Cardiac muscle cell (in vitro differentiated cells and primary cell): ENCODE measurements at places on chromosomes 2 and 18. TPM values are rescaled to one million over a fixed set of nuclear protein-coding genes. Genes with fewer than 3 reads are reported as not detected.
A peak's percentile ranks its signal among the peaks of the same experiment; 100 is the strongest.

DNA sequence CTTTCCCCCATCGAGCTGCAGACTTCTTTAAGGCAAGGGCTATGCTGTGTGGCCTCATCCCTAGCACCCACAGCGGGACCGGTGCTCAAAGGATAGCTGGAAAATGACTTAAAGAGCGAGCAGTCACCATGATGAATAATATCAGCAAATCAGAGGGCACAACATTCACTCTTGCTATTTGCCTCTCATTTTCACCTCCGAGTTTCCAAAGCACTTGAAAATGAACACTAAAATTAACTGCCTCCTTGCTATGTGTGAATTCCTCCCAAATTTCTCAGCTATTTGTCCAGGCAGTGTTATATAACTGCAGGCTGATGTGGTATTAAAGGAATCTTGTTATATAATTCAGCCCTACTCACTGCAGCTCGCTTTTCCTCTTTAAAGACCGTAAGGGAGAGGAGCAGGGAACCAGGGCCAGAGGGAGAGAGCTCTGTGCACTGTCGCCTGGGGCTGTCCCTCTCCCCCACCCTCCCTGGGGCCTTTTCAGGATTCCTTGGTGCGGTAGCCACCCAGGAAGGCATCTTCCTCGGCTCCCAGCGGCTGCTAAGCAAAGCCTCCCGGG is 1.4 kb downstream of the CYS1 start:
- peak; percentile 16 for DNase-seq

- no peak for DNase-seq
Observed at GRCh38 chr2:279366-279765, 8.5 kb downstream of the ALKAL2 start.

- peak; percentile 92 for DNase-seq
Observed at GRCh38 chr2:54669677-54670484, 53.6 kb upstream of the EML6 start.

Gene CDH20
- not detected in 2 replicates for total RNA-seq

Gene ATP6V1B1
- total RNA-seq = 0.81 and 3.0 TPM in 2 replicates

DNA sequence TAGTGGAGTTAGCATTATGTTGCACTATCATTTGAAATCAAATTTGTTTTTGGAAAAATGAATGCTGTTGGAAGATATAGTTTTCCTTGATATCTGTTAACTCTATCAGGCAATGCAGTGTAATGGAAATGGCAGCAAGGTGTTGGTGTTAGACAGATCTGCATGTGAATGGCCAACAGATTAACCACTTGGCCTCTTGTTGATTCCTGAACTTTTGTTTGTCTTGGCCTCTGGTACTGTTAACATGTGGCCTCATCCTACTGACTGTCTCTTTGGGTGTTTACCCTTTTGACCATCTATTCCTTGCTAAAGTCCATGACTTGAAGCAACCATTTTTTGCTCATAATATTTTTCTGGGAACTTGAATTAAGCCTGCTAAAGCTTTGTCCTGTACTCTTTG is 110.2 kb upstream of the CDH2 start:
- no peak for DNase-seq

DNA sequence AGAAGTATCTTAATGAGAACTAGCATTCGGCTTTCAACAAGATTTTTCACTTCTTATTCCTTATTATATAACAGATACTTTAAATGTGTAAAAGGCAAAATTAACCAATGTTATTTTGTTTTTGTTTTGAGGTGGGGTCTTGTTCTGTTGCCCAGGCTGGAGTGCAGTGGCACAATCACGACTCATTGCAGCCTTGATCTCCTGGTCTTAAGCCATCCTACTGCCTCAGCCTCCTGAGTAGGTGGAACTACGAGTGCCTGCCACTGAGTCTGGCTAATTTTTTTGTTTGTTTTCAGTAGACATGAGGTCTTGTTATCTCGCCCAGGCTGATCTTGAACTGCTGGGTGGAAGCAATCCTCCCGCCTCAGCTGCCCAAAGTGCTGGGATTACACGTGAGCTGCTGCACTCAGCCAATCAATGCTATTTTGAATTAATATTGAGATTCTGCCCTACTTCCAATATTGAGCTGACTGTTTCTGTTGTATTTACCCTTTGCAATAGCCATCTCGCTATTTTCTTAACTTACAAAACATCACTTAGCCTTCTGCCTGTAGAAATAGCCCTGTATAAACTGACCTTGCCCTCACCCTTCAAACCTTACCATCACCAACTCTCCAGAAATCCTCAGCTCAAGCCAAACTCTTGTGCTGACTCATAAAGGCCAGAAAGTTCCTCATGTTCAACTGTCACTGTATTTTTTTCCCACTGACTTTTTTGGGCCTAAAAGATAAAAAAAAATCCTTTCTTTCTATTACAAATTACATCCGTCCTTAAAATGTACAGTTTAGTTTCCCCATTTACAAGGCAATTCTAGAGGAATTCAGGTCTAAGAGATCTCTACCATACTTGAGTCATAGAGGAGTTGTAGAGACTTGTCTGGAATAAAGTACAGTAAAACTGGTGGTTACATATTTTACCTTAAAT is 94.3 kb downstream of the OLA1 start:
- DNase-seq = peak; percentile 75

GRCh38 chr2:158716921-158717320 is 78.2 kb upstream of the DAPL1 start:
- no peak for DNase-seq

- no peak for DNase-seq
Observed at GRCh38 chr18:31840499-31840898, 79.8 kb upstream of the SLC25A52 start.

GRCh38 chr2:98385050-98385699 is 38.9 kb downstream of the CNGA3 start:
- DNase-seq = peak; percentile 86

GRCh38 chr18:55064760-55065159 is 105.5 kb upstream of the CCDC68 start:
- DNase-seq = no peak

DNA sequence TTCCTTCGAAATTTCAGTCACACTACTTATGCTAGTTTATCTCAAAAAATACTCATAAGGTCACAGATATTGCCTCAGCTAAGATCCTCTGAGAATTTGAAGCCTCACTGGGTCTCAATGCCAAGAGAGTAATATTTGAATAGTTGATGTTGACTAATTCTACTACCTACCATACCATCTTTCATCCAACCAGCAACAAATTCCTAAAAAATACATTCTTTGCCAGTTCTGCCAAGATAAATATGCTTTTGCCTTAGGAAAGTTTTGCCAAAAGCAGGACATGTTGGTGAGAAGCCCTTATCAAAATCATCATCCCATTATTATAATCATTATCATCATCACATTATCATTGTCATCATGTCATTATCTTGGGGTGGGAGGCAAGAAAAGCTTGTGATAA is 544.6 kb upstream of the ZEB2 start:
- DNase-seq = no peak

GRCh38 chr2:234291765-234292204 is 205.1 kb downstream of the ARL4C start:
- DNase-seq = no peak

- DNase-seq = no peak
Observed at GRCh38 chr2:43636621-43637020, 439 bp upstream of the PLEKHH2 start.

DNA sequence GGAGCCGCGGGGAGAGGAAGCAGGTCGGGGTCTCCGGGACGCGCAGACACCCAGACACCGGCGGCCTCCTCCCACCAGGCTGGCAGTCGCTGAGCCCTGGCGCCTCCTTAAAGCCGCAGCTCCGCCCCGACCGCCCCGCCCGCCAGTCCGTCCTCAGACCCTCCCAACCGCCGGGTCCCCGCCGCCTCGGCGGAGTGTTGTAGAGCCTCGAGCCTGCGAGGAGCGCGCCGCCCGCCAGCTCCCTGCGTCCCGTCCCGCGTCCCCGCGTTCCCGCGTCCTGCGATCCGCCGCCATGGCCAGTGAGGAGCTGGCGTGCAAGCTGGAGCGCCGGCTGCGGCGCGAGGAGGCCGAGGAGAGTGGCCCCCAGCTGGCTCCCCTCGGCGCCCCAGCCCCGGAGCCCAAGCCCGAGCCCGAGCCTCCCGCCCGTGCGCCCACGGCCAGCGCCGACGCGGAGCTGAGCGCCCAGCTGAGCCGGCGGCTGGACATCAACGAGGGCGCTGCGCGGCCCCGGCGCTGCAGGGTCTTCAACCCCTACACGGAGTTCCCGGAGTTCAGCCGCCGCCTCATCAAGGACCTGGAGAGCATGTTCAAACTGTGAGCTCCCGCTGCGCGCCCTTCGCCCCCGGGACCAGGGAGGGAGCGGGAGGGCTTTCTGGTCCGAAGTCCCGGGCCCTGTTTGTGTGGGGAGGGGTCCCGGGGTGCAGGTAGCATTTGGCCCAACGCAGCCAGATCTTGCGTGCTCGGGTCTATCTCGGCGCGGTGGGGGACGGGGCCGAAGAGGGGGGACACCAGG is at the start of gene EFHD1:
Gene EFHD1, plus strand, starts transcription at position 192 of the 793 bp plus-strand sequence. Its CDS starts 101 bp downstream, at position 293.
- DNase-seq = peak; percentile 64

DNA sequence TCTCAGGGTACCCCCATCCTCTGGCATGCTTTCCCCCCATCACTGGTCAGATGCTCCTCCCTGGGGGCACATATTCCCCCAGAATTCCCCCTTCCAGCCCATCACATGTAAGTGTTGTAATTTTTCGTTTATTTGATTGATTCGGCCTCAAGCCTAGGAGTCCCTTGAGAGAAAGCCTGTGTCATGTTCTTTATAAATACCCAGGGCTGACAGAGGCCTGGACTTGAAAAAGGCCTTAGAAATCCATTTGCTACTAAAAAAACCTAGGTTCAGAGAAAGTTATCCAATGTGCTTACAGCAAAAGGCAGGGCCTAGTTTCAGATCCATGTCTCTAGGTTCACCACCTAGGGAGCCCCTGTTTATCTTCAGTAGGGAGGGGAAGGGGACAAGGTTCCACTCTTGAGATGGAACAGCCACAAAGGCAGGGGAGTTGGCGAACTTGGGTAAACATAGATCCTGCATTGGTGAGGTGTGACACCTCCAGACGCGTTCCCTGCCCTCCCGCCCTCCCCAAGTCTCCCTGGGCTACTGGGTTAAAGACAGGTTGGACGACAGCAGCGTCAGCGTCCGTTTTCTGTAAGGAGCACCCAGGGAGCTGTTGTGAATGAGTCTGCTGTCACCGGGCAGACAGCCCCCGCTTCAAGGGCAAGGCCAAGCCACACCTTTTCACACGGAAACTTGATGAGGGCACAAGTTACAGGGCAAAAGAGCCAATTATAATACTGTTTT is 147.8 kb downstream of the EN1 start:
- no peak for DNase-seq

DNA sequence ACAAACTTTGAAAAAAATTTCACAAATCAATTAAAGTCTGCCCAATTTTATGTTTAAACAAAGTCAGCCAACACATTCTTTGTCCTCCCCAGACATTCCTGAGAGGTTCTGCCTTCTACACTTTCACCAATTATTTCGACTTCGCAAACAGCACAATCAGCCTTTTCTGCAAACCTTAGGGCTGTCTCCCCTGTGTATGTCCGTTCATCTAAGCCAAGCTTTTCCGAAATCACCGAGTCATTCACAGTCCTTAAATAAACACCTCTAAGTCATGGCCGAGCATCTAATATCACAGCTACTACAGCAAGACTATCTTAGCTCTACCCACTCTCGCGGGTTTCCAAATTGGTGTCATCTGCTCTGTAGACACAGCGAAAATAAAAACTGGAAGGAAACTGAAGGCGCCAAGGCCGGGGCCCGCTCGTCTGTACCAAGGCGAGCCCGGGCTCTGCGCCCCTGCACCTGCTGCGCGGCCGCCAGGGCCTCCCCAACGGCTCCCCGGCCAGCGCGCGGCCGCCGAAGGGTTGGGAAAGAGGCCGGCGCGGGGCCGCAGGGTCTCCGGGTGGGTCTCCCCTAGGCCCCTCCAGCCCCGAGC is 730 bp downstream of the ODC1 start:
- DNase-seq = peak; percentile 43

- no peak for DNase-seq
Observed at GRCh38 chr2:182784058-182784706, 68.1 kb downstream of the DNAJC10 start.

Gene IL18RAP
- 0.09 TPM in 1 of 2 replicates, not detected in the other for total RNA-seq

GRCh38 chr2:208489687-208490086 is 83.1 kb downstream of the PTH2R start:
- DNase-seq = no peak

GRCh38 chr2:94997981-94998930 is 27.3 kb upstream of the MAL start:
- no peak for DNase-seq

DNA sequence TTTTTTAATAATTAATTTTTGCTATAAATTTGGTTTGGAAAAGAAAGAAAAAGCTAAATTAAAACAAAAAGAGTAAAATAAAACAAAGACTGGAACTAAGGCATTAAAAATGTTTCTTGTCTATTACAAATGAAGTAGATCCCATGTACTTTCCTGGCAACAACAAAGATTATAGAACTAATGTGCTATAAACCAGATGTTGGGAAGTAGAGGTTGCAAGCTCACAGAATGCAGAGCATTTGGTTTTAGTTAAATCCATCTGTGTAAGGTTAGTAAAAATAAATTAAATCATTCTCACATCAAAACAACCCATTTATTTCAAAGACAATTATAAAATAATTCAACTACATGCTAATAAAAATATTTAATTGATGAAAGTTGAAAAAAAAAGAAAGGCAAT is 157.2 kb upstream of the ZC3H15 start:
- no peak for DNase-seq

Gene SKOR2
- total RNA-seq = not detected in 2 replicates

Gene RESP18
- total RNA-seq = not detected in 2 replicates

DNA sequence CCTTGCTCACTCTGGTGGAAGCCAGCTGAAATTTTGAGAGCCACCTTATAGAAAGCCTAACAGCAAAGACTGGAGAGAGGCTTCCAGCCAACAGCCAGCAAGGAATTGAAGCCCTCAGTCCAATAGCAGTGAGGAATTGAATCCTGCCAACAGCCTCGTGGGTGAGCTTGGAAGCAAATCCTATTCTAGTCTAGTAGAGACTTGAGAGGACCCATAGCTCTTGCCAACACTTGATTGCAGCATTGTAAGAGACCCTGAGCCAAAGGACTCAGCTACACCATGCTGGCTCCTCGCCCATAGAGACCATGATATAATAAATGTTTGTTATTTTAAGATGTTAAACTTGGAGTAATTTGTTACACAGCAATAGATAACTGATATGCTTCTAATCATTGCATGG is 403.0 kb upstream of the TNP1 start:
- DNase-seq = no peak

DNA sequence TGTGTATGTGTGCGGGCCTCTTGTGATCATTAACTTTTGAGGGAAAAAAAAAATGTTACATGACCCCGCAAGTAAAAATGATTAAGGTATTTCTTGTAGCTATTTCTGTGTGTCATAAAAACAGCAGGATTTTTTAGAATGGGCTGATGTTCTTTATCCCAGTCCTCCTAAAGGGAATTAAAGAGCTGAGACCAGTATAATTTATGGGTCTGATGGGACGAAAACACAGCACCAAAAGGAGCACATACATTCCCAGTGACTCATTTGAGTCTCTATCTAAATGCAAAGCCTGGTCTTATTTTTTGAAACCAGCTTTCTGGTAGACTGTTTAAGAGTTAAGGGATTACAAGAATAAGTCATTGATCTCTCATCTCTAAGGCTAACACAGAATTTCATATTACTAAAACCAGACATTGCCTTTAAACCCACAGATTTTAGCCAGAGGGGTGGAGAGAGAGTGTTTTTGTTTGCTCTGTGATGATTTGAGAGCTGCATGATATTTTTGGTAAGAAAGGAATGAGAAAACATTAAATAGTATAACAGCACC is 342.3 kb upstream of the EPHA4 start:
- DNase-seq = no peak

Gene GPC1
- total RNA-seq = 75.1 and 80.9 TPM in 2 replicates

Gene GPR39
- total RNA-seq = 7.3 and 10.9 TPM in 2 replicates

- DNase-seq = no peak
Observed at GRCh38 chr2:40256649-40257048, 195.2 kb downstream of the SLC8A1 start.
